NCI-H1105 (cell line): ENCODE measurements at places on chromosomes 16 and 17.

GRCh38 chr17:42759982-42760651, 910 bp upstream of the RAMP2 start:
- no peak for DNase-seq

DNA sequence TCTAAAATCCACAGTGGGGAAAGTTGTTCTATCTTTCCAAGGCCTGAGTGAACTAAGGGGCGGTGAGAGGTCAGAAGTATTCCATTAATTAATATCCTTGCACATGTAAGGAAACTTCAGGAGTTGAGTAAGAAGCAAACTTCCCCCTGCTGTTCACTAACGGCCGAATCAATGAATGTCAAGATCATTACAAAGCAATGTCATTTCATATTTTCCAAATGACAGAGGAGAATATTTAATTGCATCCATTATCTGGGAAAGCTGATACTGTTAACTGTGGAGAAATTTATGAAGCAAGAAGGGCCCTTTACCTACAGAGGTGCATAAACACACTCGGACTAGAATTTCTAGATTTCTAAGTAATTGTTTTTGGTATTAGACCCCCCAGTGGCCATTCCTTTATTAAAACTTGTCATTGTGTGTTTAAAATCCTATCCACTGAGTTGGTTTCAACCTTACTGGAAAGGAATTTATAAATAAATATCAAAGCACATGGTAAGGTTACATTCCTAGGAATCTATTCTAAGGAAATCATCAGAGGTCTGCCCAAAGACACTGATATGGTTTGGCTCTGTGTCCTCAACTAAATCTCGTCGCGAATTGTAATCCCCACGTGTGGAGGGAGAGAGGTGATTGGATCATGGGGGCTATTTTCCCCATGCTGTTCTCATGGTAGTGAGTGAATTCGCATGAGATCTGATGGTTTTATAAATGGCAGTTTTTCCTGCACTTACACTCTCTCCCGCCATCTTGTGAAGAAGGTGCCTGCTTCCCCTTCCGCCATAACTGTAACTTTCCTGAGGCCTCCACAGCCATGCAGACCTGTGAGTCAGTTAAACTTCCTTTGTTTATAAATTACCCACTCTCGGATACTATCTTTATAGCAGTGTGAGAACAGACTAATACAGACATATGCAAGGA, 20.4 kb upstream of the SMURF2 start:
- no peak for DNase-seq

DNA sequence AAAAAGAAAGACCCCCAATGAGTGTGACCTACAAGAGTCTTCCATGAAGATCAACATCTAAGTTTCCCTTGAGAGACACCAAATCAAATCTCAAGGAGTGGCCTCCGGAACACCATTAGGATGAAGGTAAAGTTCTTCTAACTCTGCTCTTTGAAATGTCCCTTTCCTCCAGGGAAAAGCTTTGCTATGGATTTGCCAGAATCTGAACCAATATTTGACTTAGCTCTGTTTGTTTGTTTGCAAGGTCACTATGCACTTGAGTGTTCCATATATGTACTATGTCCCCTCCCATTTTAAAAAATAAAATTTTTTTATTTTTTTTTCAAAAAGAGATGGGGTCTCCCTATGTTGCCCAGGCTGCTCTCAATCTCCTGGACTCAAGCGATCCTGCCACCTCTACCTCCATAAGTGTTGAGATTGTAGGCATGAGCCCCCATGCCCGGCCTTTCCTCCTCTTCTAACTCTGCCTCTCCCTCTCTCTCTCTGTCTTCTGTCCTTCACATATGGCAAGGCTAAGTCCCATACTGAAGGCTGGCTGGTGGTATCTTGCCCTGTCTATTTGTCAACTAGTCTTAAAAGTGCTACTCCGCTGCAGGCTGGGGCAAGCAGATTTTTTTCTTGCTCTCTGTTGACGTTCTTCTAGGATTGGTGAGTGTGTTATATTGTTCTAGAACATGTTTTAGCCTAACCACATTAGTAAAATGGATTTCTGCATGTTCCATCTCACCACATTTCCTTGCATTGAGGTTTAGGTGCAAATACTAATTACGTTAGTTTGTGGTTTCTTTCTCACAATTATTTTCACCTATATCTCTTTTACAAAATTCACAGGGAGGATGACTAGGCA, 276.7 kb upstream of the DYNLRB2 start:
- no peak for DNase-seq

DNA sequence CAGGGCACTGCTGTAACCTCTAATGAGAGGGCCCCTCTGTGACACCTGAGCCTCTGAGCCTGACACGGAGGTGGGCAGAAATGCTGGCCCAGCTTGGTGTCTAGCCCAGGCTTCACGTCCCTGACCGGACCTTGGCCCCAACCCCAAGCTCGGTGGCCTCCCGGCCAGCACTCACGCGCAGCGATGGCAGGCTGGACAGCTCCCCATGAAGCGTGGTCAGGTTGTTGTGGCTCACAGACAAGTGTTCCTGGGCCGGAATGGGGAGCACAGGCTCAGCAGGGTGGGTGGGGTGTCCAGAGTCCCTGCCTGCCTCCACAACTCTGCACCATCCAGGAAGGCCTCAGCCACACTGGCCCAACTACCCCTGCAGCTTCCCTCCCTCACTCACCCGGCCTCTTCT, 2.2 kb downstream of the FLII start:
- no peak for DNase-seq

GRCh38 chr17:1227917-1228780, 42.1 kb upstream of the BHLHA9 start:
- no peak for DNase-seq

GRCh38 chr17:73686961-73687360, 42.7 kb upstream of the SDK2 start:
- DNase-seq: no peak

- DNase-seq: no peak
These were observed 1503.7 kb downstream of the CDH11 start for GRCh38 chr16:63617990-63618763.

DNA sequence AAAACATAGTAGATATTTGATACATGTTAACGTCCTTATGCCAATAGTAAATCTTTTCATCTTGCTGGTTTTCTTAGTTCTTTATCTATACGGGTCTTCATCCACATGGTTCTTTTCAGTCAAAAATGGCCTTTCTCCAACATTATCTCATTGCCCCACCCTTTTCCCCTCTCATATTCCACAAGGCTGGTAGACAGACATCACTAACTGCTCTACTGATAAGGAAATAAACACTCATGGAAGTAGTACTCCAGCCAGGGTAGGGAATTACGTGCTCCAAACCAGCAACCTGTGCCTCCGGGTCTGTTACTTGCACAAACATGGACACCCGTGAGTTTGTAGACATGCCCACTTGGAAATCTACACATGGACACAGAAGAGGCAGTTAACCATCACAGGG, 141.4 kb downstream of the XYLT1 start:
- no peak for DNase-seq

DNA sequence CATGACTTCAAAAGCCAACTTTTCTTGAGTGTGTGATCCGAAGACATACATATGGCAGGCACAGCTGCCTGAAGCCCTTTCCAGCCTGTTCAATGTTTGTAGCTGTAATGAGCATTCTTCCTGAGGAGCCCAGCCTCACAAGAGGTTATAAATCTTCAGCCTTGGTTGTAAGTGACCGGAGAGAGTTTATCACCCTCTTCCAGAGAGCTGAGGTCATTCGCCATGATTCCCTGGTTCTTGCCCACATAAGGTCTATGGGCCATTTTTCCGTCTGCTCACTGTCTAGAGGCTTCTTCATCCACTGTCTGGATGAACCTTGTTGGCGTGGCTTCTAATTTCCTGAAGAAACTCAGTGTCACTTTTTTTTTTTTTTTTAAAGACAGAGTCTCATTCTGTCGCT, 9.7 kb upstream of the CSF3 start:
- no peak for DNase-seq

- DNase-seq: peak; percentile 70
These were observed 104.5 kb downstream of the NLK start for GRCh38 chr17:28147017-28147416.

- DNase-seq: no peak
These were observed 24.9 kb upstream of the CDC42EP4 start for GRCh38 chr17:73336408-73337329.

- DNase-seq: no peak
These were observed 635 bp downstream of the WNK4 start for GRCh38 chr17:42780851-42781638.

DNA sequence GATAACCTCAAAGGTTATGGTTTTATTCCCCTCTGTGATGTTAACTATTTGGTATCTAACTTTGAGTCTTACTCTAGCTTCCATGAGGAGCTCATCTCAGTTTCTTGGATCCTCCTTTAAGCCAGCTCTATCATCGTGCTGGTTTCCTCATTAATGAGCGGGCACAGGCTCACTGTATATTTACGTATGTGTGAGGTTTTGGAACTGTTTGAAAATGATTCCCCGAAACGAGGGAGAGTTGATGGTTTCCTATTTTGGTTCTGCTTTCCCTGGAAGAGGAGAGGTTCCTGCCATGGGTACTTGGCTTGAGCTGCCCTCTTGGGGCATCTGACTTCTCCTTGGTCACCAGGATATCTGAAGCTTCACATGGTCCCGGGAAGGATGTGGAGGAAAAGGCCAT, 32.7 kb upstream of the PIK3R6 start:
- no peak for DNase-seq

DNA sequence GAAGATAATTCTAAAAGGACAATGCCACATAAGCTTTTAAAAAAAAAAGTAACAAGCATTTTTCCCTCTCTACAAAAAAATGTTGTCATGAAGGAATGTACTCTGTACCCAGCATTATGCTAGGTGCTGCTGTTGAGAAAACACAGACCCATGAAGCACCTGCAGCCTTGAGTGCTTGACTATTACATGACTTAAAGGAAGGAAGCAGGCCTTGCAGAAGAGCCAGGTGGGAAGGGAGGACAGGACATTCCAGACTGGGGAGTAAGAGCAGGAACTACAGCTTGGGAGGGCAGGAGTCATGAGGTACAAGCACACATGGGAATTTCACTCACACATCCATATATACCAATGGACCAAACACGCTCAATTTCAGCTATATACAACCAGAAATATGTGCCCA, 3.8 kb downstream of the MYO1D start:
- DNase-seq: no peak
